ENCODE measurements at places on chromosomes 3 and 15.

DNA sequence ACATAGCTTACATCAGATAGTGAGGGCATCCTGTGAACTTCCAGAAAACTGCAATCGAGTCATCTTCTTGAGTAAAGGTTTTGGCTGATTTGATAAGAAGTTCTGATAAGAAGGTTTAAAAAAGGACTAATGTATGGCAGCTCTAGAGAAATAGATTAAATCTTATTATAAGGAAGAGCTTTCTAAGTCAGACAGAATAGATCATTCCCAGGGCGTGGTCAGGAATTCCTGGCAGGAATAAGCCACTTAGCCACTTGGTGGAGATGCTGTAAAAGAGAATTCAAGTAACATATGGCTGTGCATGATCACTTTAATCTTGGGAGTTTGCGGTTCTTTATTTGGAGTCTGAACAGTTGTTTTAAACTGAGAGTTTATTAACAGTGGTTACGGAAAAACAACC is 17.4 kb downstream of the PGBD4 start:
- no peak for DNase-seq

DNA sequence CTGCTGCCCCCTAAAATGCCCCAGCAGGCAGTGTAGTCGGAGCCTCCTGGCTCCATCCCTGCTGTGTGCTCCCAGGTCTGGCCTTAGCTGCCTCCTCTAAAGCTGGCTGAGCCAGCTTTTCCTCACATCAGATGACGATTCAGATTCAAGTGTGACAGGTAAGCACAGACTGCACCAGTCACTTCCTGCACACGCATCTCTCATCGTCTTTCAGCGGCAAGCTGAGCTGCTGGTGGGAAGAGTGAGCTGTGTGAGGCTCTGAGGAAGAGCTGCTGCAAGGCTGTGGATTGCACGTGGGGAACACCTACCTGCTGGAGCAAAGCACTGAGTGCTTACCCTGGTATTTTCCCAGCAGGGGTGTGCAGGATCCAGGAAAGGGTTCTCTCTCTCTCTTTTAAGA is 88.4 kb upstream of the RPL32 start:
- no peak for DNase-seq

DNA sequence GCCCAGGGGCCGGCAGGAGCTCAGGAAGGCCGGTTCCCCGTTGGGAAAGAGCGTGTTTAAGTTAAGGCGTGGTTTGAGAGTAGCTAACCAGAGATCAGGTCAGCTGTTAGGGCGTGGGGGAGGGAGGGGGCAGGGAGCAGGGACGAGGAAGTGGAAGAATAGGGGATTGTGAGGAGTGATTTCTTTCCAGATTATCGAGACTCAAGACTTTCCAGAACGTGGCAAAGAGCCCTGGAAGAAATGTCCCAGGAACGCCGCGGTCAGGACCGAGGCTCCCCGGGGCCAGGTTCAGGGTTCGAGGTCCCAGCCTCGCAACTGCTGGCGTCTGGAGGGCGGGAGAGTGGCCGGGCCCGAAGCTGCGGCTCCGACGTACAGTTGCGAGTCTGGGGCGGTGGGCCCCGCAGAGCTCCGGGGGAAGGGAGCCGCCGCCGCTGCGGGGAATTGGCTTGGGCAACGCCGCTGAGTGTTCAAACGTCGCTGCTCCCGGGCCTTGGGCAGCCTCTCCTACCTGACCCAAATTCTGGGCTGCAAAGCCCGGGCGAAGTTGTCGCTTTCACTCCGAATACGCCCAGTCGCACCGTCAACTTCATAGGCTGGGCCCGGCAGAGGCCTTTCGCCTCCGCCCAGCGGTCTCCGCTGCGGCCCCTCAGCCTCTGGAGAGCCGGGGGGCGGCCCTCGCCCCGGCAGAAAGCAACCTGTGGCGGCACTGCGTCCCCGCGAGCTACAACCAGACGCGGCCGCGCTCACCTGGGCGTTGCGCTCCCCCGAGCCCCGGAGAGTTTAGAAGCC is 9.5 kb downstream of the ISL2 start:
- no peak for DNase-seq

DNA sequence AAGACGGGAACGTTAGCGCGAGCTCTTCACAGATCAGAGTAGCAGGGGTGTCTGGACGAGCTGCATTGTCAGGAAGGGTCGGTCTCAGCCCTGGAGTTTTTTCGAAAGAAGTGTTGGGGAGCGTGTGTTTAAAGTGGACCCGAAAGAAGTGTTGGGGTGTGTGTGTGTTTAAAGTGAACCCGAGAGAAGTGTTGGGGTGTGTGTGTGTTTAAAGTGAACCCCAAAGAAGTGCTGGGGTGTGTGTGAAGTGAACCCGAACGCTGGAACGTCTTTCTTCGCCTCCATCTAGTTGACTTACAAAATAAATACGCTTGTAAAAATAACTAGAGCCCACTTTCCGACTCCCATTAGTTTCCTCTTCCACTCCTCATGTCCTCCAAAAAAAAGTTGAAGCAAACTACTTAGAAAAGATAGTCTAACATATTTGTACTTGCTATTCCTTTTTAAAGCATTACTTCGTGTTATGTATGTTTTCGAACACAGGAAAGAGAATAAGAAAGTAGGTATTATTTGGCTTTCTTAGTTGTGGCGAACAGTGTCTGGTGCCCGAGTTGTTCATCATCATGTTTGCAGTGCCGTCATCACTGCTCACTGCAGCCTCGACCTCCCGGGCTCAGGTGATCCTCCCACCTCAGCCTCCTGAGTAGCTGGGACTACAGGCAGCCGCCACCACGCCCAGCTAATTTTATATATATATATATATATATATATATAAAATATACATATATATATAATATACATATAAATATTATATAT is 1.0 kb downstream of the LRCH3 start:
- DNase-seq, result peak; percentile 26

- no peak for DNase-seq
These were observed 89.6 kb upstream of the AADACL2 start for GRCh38 chr3:151644020-151644620.

GRCh38 chr15:42152196-42152920 is 4.1 kb downstream of the PLA2G4F start:
- no peak for DNase-seq

- DNase-seq, result no peak
These were observed 175.8 kb upstream of the DPH6 start for GRCh38 chr15:35721751-35722150.

DNA sequence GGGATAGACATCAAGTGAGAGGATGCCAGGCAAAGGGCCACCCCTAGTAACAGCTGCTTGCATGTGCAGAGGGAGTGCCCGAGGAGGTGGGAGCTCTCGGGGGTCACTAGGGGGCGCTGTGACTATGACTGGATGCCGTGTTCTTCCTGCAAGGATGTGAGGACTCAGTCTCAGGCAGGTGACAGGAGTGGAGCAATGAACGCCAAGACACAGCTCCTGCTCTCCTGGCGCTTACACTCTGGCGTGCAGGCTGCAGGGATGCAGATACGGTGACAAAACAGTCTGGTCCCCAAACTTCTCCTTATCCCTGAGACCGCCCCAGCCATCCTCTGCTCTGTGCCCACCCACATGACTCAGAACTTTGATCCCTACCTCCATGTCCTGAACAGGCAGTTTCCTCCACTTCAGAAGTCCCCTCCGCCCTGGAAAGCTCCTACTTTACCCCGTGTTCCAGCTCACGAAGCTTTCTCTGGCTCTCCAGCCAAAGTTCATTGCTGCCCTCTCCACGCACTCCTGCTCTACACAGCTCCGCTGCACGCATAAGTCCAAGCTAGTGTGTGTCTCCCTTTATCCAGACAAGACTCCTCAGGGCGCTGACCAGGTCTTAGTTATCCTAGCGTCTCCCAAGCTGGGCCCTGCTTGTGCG is 14.7 kb downstream of the RHOV start:
- peak; percentile 84 for DNase-seq

DNA sequence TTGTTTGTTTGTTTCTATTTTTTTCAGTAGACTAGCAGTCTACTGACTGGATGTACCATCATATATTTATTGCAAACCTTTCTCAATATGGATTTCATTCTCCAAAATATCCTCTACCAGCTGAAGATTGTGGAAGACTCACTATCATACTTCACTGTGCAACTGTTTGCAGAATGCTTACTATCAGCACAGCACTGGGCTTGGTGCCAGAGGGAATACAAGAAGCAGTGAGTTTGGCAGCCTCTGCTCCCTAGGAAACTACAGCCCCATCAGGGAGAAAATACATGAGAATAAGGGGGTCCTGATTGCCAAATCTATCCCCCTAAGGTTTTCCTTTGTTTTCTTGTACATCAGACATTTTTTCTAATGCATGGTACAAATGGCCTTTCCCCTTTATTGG is 27.5 kb downstream of the AQP9 start:
- DNase-seq, result no peak

DNA sequence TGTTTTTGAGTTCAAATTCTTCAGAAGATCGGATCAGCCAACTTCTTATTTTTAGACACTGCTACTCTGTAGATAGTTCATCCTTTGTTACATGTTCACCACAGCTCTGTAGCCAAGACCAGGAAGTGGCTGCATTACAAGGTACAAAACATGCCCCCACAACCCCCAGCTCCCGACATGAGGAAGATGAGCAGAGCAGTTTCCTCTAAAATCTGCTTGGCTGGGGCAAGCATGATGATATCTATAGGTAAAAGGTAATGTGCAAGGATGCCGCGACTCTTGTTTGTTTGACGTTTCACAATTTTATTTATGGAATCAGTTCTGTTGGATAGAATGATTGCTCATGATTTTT is 126.5 kb upstream of the GRM7 start:
- DNase-seq, result no peak

- DNase-seq, result no peak
These were observed 121.2 kb downstream of the TLE3 start for GRCh38 chr15:69976366-69976994.

- no peak for DNase-seq
These were observed 62.7 kb upstream of the CCR4 start for GRCh38 chr3:32888739-32889138.

GRCh38 chr3:170909129-170909903 is 879 bp upstream of the EIF5A2 start:
- DNase-seq, result no peak

DNA sequence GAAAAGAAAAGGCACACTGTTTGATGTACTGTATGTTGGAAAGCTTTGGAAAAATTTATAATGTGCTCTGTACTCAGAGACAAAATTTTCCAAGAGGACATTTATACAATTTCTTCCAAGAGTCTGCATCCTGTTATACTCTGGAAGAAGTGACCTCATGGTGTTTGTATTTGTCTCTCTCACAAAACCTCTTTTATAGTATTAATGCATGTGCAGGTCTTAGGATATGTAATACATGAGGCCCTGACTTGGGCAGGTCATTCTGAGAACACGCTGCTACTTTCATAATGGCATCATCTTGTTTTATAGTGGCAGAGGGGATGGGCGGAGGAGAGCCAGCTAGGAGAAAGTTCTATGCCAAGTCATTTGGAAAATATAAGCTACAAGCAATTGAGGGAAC is 72.0 kb upstream of the P3H2 start:
- DNase-seq, result no peak

DNA sequence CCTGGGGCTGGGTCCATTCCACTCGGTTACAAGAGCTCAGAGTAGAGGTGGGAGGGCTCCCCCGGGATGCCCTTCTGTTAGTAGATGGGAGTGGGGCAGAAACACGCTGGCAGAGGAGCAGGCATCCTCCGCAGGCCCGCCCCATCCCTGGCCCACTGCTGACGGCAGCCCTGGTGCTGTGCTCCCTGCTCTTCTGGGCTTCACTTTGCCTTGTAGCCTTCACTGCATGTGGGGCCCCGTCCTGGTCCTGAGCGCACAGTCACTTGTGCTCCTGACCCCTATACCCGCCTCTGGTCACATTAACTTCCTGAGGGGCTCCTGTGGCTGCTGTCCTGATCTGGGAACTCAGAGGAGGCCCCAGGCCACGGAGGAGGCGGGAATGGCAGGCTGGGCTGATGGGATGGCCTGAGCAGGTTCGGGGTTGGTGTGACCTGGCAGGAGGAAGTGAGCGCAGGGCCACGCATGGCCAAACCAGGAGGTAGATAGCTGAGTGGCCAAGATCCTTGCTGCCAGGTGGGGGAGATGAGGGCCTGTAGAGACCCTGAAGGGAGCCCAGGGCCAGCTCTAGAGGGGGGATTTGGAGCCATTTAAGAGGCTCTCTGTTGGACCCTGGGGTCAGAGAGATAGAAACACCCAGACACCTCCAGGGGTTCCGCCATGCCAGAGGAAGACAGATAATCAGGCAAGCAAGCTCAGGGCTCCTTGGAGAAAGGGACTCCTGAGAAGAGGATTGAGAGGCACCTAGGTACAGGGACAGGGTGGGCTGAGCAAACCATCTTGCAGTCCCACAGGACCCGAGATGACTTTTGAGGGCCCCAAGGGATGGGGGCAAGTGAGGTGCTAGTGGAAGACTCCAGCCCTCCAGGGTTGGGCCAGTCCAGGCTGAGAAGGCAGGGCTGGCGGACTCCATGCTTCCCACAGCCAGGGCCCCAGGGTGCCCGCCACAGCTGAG is 92.2 kb upstream of the PRR23E start:
- no peak for DNase-seq

GRCh38 chr3:63870615-63871005 is 6.9 kb downstream of the ATXN7 start:
- no peak for DNase-seq

DNA sequence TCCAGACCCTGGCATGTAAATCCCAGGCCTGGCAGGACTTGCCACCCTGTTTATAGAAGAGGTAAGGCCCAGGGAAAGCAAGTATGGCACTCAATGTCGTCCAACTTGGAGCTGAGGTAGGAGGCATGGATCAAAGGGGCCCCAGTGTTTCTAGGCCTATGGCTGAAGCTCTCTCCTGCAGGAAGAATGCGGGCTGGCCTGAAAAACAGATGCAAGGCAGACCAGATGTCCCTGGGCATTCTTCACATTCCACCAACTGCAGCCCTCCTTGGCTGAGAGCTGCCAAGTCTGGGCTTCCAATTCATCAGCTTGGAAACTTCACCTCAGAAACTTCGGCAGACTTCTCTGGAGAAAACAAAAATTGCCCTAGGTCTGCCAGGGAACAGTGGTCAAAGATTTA is 22.2 kb downstream of the MESD start:
- DNase-seq, result no peak

DNA sequence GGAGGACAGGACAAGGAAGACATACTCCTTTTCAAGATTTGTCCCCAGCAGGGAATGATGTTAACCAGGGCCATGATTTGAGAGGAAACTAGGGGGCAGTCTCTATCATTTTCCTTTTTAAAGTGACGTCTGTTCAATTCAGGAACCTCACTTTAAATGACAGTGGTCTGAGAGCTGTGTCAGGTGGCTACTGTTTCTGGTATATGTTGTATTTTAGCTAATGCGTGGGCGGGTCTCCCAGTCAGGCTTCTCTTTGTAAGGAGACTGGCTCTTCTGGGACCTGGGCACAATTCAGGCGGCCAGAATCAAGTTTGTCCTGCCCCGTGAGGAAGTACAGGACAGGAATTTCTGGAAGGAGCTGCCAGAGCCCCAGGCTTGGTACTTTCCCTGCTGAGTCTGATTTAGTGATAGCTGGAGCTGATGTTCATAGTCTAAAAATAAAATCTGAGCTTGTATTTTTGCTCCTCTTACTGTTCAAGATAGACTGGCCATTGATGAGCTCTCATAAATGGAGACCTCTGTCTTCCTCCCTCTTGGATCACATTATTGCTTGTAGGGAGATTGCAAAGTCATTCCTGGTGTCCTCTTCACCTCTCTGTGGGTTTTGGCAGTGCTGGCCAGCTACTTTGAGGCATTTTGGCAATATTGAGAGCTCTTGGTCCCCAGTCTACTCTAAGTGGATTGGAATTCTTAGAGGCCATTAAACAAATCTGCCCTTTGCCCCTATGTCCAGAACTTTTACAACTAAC is 25.6 kb downstream of the SQOR start:
- DNase-seq, result no peak

- no peak for DNase-seq
These were observed 46.1 kb upstream of the TNFSF10 start for GRCh38 chr3:172569128-172570008.

- no peak for DNase-seq
These were observed 1272.9 kb downstream of the ROBO1 start for GRCh38 chr3:78494851-78495250.

- DNase-seq, result no peak
These were observed 66.0 kb downstream of the HMCES start for GRCh38 chr3:129344540-129345220.
